ENCODE measurements at places on chromosomes 7 and 10.

DNA sequence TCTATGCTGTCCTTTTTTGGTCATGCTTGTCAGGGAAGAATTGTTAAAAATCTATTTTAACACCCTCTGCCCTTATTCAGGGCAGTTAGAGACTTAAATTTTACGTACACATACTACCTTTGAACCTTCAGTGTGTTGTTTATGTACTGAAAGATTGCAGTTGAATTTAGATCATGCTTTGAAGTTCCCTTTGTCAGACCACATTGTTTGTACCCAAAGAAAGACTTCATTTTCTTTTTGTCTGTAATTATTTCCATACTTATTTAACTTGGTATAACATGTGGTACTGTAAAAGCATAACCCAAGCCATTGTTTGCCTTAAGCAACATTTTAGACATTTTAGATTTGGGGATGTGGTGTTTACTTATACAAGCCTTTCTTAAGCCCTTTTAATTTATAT, 96.1 kb downstream of the MMRN2 start:
- no peak for DNase-seq

DNA sequence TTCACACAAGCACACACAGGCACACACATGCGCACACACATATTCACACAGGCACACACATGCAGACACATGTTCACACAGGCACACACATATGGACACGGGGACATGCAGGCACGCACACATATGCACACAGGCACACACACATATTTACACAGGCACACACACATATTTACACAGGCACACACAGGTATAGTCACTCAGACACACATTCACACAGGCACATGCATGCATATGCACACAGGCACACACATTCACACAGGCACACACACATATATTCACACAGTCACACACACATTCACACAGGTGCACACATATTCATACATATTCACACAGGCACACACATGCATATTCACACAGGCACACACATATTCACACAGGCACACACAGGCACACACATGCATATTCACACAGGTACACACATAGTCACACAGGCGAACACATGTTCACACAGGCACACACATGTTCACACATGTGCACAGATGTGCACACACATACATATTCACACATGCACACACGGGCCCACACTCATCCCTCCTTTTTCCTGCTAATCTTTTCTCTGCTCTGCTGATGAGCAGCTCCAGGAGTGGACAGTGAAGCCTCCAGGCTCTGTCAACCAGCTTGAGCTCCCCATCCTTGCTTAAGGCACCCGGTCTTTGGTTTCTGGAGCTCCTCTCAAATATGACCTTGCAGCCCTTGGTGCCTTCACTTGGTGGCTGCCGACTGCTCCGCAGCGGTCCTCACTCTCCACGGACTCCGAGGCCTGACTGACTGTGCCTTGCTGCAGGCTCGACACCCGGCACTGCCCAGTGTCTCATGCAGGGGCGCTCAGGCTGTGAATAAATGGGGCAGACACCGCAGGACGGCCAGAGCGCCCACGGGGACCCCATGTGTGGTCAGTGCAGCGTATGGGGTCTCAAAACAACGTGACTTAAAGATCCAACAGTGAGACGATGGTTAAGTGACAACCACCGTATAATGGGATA, 581.2 kb upstream of the MGMT start:
- no peak for DNase-seq

DNA sequence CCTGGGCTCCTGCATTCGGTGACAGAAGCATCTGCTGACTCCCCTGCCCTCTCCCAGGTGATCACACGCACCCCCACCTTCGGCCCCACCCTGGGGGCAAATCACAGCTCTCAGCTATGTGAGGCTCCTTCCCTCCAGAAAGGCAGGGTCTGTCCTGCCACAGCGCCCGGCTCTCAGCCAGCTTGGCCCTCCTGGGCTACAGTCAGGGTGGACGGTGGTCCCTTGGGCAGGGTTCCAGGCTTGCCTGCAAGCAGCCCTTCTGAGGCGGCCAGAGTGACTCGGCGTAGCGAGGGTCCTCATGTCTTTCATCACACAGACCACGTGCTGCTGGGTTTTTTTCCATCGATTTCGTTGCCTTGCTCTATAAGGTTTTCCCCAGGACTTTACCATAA, 53.6 kb upstream of the EBF3 start:
- no peak for DNase-seq

- no peak for DNase-seq
Measured at GRCh38 chr10:10526846-10527245, 490.8 kb upstream of the CELF2 start.
